ENCODE measurements at places on chromosomes 4 and X.

- no peak for DNase-seq
Observed at GRCh38 chr4:22410645-22411247, 105.1 kb downstream of the ADGRA3 start.

GRCh38 chrX:81174286-81174685, 27.4 kb downstream of the HMGN5 start:
- peak; percentile 2 for DNase-seq

DNA sequence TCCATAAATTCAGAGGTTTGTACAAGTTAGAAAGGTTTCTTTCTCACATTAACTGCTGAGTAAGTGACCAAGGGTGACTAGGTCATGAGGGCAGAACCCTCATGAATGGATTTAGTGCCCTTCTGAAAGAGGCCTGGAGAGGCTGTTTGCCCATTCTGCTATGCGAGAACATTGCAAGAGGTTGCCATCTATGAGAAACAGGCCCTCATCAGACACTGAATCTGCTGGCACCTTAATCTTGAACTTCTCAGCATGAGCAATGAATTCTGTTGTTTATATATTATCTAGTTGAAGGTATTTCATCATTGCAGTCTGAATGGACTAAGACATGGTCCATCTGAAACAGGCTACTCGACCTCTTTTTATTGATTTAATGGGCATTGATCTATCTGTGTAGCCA, 96.2 kb upstream of the GPRIN3 start:
- DNase-seq = no peak

GRCh38 chr4:85420831-85421230, 54.1 kb upstream of the ARHGAP24 start:
- DNase-seq = no peak

DNA sequence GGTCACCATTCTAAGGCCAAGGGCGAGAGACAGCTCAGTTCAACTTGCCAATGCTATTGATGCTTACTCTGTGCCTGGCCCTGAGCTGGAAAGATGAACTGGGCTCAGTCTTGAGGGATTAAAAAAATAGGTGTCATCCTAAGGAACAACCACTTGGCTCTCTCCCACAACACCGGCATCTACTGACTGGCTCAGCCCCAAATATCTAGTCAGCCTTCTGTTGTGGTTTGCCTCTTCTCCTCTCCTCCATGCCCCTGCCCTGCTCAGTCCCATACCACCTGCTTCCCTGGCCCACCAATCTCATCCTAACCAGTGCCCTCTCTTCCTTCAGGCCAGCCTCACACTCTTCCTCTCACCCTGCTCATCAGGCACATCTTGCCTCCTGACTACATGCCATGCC, 29.6 kb downstream of the KDM5C start:
- no peak for DNase-seq

GRCh38 chr4:188714501-188714900, 575.3 kb downstream of the TRIML1 start:
- no peak for DNase-seq

GRCh38 chr4:57763070-57763469, 652.9 kb upstream of the IGFBP7 start:
- no peak for DNase-seq

DNA sequence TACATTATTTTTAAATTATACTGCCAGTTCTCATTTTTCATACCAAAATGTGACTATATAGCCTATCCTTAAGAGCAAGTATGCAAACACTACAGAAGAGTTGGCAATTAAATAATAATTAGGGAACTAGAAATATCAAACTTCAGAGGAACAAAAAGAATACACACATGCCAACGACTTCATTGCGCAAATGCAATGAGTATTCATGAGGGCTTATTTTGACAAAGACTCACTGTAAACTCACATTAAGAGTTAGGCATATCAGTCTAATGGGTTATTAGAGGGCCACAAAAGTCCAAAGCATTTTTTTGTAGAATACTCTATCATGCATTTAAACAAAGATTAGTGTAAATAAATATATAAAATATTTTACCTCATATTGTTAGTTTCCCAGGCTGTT, 31.6 kb downstream of the SLC10A7 start:
- DNase-seq = no peak

DNA sequence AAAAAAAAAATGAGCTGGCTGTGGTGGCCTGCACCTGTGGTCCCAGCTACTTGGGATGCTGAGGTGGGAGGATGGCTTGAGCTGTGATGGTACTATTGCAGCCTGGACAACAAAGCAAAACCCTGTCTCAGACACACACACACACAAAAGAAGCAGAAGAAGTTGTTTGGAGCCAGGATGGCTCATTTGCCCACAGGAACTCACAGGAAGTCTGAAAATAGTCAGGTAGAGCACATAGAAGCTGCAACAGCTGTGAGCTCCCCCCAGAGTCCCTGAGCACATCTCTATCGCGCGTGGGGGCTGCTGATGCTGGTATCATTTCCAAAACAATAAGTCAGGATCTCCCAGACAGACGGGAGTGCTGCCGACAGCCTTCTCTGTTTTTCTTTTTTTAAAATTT, 13.4 kb upstream of the DHRSX start:
- no peak for DNase-seq

- DNase-seq = no peak
Observed at GRCh38 chr4:7571701-7572100, 137.0 kb upstream of the PSAPL1 start.

DNA sequence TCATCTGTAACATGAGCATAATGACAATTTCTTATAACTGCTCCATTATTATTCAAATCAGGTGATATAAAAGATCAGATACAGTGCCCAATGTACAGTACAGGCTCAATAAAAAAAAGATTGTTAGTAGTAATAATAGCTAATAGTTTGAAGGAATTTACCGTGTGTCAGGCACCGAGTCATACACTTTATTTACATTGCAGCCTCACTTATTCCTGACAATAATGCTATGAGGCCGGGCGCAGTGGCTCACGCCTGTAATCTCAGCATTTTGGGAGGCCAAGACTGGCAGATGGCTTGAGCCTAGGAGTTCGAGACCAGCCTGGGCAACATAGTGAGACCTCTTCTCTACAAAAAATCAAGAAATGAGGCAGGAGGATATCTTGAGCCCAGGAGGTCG, 10.1 kb upstream of the MAP7D3 start:
- no peak for DNase-seq

GRCh38 chr4:183291070-183291469, 29.0 kb downstream of the CLDN22 start:
- DNase-seq = no peak

DNA sequence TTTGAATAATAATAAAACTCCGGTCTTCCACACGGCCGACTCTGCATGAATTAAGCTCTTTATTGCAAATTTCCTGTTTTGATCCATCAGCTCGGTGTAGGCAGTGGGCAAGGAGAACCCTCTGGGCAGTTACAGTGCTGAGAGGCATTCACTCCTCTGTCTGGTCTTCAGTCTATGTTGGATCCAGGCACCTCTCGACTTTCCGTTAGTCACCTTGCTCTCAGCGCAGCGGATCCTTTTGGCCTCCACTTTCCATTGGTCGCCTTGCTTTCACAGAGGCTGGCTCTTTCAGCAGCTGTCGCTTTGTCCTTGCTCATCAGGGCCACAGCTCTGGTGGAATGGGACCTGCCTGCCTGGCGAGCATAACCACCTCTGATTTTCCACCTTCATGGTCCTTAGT, 52.9 kb downstream of the TRMT44 start:
- DNase-seq = no peak

GRCh38 chr4:184309241-184310170, 91.8 kb upstream of the ENPP6 start:
- DNase-seq = no peak

Measured in smooth muscle cell of the brain vasculature (primary cell).